ENCODE measurements at places on chromosomes 3 and 15. TPM values are rescaled to one million over a fixed set of nuclear protein-coding genes. Genes with fewer than 3 reads are reported as not detected.

DNA sequence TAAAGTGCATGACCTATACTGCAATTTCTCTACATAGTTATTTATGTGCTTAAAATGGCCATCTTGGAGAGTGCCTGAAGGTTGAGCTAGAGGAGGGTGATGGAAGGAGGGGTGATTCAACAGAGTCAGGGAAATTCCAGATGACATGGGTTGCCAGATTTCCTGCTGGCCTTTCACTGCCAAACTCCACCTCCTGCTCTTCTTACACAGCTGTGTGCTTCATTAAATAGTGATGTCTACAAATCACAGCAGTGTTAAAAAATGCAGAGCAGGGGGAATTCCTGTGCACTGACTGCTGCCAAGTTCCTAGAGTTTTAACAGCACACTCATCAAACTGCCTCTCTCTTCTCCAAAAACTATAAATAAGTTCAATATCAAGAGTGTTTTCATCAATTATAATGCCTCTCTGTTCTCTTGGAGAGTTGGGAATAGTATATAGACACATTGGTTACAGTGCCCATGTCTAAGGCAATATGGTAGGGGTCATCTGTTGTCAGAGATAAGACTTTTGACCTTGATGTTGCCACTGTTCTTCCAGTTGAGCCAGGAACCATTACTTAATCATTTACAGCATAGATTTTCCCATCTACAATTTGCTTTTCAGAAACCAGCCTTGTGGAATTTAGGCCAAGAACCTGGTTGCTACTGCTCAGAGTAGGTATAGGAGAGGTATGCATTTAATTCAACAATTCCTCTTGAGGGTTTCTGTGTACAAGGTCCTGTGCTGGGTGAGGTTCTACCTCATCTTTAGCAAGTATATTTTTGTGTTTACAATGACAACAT, 79.6 kb downstream of the TP63 start:
- DNase-seq, result peak; percentile 91

GRCh38 chr15:62240121-62241096, 75.3 kb upstream of the C2CD4B start:
- DNase-seq, result no peak

DNA sequence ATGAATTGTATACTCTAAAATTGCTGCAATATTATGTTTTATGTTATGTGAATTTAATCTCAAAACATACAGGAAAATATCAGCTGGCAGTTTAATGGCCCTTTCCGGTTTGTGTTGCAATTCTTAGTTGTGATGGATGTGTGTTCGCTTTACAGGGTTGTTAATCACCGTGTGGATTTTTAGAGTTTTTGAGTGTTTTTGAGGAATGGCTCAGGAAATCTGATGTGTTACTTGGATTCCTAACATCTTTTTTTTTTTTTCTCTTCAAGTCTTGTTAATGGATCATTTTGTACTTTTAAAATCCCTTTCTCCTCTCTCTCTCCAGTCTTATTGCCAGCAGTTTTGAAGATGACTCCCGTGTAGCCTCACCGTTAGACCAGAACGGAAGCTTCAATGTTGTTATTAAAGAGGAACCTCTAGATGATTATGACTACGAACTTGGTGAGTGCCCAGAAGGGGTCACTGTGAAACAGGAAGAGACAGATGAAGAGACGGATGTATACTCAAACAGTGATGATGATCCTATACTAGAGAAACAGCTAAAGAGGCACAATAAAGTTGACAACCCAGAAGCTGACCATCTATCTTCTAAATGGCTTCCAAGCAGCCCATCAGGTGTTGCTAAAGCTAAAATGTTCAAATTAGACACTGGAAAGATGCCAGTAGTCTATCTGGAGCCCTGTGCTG, 35.7 kb downstream of the MGA start:
- peak; percentile 6 for DNase-seq

PPP2R3A gene
- polyA plus RNA-seq, result 57.6 TPM

GHSR gene
- not detected for polyA plus RNA-seq

Data from hindlimb muscle (tissue), 1 donor.